ENCODE measurements at places on chromosomes 1 and 21.
A peak's percentile ranks its signal among the peaks of the same experiment; 100 is the strongest.

GRCh38 chr1:214698559-214698958 is 95.6 kb downstream of the CENPF start:
- no peak for DNase-seq

DNA sequence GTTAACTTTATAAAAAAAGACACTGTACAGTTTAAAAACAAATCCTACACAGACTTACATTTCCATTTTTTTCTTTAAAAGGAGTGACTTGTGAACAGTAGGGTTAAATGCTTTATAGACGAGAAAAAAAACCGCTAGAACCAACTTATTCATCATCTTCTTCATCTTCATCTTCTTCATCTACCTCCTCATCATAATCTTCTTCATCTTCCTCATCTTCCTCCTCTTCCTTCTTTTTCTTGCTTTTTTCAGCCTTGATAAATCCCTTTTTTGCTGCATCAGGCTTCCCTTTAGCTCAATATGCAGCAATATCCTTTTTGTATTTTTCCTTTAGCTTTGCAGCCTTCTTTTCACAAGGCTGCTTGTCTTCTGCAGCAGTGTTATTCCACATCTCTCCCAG is 22.5 kb downstream of the FMO1 start:
- no peak for DNase-seq

DNA sequence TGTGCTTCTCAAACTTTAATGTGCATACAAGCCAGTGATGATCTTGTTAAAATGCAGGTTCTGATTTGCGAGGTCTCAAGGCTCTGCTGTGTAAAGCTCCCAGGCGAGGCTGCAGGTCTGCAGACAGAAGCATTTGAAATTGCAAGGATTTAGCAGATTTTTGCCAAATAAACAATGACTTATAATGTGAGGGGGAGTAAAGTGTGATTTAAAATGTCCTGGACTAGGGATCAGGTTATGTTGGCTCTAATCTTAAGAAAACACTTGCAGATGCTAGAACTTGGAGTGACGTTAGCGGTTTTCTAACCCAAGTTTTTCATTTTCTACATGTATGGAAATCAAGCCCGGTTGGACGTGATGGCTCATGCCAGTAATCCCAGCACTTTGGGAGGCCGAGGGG is 16.2 kb upstream of the ACTN2 start:
- no peak for DNase-seq

DNA sequence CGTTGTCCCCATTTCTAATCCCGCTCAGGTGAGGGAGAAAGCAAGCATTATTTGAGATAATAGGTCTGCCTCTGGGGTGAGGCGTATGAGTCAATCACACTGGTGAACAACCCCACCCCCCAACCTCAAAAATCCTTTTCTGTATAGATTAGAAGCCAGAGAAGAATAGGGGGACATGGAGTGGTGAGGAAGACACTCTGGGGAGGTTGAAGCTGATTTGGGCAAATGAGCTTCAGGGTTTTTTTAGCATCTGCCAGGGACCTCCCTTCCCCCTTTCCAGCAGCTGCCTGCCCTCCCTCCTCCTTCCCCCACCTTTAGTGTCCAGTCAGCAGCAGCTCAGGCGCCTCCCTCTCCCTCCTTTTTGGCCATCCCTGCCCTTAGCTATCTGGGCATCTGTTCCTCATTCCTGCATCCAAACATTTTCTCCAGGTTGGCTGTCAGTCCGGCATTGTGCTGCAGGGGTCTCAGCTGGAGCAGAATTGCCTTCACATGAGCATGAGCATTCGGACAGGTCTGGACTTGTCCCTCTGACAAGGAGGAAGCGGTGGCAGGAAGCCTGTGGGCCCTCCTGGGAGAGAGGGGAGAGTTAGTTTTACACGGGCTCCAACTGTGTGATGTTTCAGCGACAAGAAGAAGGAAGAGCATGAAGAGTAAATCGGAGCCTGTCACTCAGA is 30.8 kb upstream of the PTGFRN start:
- peak; percentile 34 for DNase-seq

DNA sequence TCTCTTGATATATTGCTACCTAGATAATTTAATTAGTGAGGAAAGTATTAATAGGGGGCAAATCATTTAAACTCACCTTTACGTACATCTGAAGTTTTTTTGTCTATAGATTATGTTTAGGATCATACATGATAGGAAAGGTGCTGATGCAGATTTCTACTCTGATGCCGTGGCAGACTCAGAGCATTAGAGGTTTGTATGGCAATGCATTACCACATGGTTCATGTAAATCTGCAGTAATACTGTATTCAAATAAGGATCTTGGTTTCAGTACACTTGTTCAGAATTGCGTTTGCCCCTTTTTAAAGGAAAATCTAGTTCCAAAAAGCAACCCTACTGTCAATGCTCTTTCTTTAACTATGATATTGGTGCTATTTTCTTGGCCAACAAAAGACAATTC is 288.3 kb downstream of the PTPRC start:
- DNase-seq, result no peak

GRCh38 chr1:114353262-114353661 is 157.7 kb downstream of the TRIM33 start:
- DNase-seq, result peak; percentile 29

DNA sequence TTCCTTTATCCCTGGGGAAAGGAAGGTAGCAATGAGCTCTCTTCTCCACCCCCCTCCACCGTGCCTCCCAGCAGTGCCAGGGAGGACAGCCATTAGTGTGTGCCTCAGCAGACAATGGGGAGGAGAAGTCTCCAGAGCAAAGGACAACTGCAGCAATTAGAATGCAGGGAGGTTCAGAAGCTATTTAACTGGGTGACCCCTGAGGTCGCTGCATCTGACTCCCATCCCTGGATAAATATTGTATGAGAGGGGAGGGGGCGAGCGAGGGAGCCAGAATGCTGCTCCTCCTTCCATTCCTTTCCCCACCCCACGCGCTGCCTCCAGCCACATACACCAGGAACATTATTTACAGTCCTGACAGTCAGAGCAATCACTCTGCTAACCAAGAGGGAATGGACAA is 59.0 kb downstream of the ERI3 start:
- no peak for DNase-seq

DNA sequence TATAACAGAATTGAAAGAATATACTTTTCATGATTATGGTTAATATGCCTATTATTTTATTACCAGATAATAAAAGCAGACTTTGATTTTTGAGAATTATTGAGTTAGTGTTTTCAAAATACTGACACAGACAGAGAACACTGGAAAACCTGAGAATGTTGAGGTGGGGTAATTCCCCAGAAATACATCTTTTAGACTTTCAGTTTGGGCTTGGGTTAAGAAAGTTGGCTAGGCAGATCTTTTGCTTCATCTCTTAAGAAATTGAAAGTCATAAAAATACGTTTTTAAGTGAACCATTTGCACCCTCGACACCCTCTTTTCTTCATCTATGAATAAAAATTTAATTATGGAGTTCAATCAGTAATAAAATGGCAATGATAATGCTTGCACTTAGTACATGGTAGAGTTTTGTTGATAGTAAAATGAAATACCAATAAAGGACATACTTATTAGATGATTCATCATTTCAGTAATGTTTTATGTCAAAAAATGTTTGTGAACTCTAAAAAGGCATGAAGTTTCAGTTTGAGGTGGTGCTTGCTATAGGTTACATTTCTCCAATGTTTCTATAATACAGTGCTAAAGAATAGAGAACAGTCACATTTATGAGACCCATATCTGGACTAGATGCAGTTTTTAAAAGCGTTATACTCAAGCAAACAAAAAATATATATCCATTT is 1.9 kb upstream of the SAMSN1 start:
- no peak for DNase-seq

- no peak for DNase-seq
Observed at GRCh38 chr1:1130206-1131120, 14.6 kb upstream of the C1orf159 start.

DNA sequence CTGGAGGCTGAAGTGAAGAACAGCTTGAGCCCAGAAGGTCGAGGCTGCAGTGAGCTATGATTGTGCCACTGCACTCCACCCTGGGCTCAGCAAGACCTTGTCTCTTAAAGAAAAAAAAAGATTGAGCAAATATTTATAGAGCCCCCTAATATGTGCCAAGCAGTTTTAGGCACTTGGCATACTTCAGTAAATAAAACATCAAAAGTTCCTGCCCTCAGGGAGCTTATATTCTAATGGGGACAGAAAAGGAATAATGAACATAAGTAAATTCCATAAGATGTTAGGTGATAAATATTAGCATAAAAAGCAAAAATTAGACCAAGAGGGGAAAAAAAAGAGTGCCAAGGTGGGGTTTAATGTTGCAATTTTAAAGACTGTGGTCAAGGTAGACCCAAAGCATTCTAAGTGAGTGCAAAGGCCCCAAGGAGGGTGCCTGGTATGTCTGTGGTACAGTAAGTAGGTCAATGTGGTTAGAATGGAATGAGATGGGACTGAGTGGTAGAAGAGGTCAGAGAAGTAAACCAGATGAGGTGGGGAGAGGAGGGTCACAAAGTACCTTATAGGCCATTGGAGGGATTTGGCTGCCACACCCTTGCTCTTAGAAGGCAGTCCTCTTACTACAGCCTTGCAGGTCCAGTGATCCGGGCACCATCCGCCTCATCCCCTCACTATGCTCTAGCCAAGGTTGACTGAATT is 2.2 kb upstream of the TOE1 start:
- no peak for DNase-seq

- DNase-seq, result no peak
Observed at GRCh38 chr21:45203983-45204382, 83.7 kb downstream of the POFUT2 start.

GRCh38 chr21:15744926-15745325 is 15.1 kb downstream of the USP25 start:
- no peak for DNase-seq

DNA sequence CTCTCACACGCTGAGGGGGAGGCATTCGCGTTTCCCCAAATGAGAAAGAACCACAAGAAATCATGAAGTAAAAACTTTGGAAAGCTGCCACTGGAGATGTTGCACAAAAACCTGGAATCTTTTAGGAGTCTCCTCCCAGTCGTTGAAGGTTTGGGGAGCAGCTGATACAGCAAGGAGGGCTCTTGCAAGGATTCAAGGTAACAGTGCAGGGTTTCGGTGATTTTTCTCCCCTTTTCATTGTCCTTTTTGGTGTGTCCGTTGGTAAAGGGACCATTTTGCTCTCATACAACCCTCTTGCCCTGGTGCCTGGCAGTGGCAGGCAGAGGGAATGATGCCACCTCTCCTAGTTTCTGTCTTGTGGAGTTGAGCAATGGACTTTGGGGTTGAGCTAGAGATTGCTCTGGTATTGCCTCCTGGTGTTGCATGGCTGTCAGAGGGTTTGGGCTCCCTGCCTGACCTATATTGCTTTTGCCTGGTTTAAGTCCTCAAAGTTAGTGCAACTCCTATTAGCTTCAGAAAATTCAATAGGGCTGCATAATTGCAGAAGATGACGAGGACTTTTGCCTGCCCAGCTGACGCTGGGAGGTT is 872 bp downstream of the BRINP2 start:
- DNase-seq, result no peak

DNA sequence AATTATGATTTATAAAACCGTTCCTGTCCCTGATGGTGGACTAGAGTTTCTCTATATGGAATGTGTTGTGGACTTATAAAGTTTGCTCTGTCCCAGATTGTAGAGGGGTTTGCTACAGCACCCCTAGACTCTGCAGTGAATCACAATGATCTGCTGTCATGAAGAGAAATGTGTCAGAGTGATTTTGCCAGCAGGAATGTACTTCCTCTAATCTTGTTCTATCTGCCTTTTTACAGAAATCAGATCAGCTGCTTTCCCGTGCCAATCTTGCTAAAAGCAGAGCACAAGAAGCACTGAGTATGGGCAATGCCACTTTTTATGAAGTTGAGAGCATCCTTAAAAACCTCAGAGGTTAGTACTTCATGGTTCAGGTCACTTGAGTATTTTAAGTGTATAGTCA is 52.0 kb downstream of the LAMC2 start:
- DNase-seq, result no peak

DNA sequence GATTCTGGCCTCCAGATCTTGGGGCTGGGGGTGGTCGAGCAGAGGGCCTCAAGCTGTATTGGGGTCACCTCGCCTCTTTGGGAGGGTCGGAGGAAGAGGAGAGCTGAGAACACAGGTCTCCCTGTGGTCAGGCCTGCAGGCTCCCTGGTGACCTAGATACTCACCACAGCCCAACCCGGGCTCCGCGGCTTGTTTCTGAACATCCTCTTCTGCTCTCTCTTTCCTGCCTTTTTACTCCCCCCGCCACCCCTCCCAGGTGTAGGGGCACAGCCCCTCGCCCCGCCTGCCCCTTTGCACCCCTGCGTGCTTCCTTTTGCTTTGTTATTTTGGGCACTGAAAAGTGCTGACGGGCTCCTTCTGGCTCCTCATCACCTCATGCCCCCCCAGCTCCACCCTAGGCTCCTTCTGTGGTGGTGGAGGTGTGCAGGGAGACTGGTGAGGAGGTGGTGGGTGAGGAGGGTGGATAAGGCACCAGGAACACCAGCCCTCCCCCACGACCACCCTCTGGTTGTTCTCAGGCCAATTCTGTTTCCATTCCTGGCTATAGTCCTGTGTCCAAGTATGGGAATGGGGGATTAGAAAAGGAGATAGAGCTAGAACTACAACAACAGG is 10.6 kb upstream of the LINGO4 start:
- DNase-seq, result no peak

DNA sequence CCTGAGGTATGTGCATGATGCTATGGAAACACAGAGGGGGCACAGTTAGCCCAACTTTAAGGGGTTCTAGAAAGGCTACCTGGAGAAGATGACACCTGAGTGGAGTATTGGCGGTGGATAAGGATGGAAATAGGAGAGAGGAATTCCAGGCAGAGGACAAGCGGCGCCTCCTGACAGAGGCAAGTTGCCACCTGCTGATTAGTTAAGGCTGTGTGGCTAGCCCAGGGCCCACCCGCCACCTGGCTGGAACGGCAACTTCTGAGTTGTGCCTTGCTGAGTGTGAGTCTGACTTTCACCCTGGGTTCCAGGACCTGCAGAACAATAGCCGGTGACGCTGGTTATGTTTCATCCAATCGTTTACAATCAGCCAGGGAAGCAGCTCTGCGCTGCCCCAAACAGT is 126.9 kb upstream of the LMO4 start:
- DNase-seq, result no peak

DNA sequence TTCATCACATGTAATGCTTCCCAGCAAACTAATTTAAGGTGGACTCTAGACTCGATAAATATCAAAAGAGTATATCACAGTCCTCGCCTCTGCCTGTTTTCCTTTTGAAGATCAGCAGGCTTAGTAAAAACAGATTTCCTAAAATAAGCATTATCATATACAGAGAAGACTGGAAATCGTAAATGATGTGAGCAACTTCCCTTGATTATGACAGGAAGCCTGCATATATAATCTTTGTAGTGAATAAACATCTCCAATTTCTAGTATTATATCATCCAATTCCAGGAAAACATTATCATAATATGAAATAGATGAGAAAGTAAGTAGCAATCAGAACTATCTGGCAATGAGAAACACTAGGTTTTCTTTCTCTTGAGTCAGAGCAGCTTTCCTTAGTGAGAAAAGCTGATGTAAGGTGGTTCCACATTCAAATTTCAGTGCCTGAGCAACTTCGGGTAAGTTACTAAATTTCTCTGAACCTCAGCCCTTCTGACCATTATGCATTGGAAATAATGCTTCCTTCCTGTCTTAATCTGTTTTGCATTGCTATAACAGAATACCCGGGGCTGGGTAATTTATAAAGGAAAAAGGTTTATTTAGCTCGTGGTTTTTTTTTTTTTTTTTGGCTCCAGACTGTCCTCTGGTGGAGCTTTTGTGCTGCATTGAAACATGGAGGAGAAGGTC is 12.6 kb upstream of the POU2F1 start:
- no peak for DNase-seq

- no peak for DNase-seq
Observed at GRCh38 chr1:25204797-25205480, 27.4 kb downstream of the SYF2 start.

- DNase-seq, result no peak
Observed at GRCh38 chr1:108716437-108717230, 3.9 kb downstream of the FNDC7 start.
